Stimulated activated CD8-positive, alpha-beta memory T cell treated with anti-CD3 and anti-CD28 coated beads, Interleukin-7, amount 100 ng/mL, for 48 hours (primary cell): ENCODE measurements at places on chromosomes 3 and 15.
A peak's percentile ranks its signal among the peaks of the same experiment; 100 is the strongest.

DNA sequence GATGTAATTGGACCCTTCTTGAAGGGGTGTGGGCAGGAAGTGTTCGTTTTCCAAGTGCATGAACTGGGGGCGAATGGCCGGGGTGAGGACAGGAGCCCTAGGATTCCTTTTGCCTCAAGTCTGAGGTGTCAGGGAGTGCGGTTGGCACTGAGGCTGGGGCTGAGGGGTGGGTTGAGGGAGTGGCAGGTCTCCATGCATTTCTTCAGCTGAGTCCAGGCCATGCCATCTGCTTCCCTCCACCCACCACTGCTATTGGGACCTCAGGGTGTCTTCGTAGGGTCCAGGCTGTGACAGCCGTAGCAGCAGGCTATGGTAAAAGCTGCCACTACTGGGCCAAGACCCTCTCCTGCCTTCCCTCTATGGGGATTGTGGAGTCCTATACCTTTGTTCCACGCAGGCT is 25.6 kb upstream of the TSPAN3 start:
- DNase-seq = no peak

GRCh38 chr3:138724443-138724842 is 110.3 kb downstream of the PIK3CB start:
- no peak for DNase-seq

DNA sequence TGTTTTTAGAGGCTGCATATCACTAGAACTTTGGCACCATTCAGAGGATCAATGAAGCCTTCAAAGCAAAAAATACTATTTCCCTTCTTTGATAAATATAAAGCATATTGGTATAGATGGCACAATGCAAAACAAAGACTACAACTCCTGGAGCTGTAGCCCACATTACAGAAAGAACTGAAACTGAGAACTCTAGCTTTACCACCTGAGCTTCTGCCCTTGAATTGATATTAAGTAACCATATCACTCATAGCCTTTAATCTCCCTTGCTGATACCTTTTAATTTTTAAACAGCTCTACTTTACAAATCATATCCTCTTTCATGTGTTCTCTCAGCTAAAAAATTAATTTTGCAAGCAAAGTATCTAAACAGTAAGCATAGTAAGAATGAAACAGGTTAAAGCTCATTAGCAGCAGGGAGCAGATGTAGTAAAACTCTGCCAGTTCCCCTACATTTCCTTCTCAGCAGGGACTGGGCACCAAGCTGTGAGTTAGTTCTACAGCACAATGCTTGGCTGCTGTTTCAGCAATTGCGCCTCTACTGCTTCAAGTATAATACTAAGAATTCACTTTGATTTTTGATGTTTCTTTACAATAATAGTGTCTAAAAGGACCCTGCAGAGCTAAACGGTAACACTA is 97.9 kb upstream of the NANOGP8 start:
- DNase-seq = no peak

DNA sequence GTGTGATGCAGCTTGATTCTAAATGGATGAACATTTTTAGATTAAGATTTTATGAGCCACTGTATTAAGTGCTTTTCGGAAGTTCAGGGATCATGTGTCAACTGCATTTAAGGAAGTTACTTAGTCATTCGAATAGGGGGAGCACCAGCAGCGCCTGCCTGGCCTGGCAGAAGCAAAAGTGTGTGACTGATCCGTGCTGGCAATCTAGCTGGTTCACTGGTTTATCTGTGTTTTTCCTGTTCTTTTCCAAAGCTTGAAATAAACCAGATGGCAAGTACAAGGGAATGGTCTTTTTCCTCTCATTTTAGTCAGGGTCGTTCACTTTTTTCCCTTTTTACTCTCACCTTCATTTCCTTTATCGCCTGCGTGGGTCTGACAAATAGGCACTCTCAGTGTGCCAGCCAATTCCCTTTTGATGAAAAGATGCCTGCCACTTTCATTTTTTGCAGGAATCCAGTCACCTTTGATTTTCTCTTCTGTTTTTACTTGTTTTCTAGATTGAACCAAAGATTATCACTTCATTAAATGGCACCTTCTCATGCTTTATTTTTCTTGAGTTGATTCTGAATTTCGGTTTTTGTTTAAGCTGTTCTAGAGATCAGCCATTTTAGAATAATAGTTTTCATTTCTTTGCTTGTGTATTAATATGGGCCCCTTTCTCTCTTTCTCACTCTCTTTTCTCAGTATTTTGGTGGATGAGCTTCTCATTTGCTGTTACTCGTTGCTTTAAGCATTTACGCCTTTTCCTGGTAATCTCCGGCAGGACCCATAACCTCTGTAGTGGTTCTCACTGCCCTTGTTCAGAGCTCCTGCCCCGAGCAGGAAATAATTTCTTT is 2.8 kb downstream of the ABHD2 start:
- DNase-seq = no peak

GRCh38 chr15:77025941-77026411 is 31.1 kb downstream of the PSTPIP1 start:
- DNase-seq = no peak

DNA sequence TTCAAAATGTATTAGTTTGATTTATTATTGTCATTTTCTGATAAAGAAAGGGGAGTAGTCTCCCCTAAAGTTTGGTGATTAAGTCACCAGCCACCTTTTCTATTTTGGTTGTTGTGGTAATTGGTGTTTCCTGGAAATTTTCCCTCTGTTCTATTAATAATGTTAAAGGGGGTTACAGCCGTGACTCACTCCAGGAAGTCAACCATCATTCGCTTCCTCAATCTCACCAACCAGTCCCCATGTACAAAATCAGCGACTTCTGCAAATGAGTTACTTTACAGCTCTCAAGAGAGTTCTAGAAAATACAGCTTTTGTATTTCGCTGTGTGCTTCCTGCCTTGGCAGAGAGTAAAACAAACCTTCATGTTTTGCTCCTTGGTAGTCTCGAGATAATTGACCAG is 285.1 kb downstream of the LPP start:
- peak; percentile 10 for DNase-seq

DNA sequence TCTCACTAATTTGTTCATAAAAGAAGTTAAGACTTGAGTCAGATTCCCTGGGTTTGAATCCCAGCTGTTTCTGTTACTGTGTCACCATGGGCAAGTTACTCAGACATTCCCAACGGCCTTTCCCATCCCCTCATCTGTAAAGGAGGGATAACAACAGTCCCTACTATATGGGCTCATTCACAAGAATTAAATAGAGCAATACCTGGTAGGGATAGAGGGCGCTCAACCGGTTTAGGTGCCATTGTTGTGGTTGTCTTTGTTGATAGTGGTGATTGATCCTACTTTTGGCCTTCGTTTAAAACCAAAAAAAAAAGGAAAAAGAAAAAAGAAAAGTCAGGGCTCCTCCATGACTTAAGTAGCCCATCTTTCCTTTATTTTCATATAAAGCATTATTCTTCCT is 563.1 kb downstream of the GRM7 start:
- DNase-seq = no peak

DNA sequence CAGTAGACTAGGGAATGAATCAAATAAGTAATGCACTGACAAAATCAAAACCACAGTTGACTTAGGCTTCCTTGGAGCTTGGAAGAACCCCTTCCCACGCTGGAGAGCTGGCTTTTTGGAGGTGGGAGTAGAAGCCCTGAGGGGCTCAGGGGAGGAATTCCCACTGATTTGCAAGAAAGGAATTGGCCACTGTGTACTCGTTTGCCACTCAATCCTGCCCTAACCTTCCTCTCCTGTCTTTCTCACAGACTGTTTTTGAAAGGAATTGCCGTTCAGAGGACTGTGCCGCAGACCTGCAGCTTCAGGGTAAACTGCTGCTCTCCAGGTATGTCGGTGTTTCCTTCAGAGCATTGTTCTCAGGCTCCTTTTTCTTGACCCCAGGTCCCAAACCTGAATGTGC is 208.2 kb upstream of the CTDSPL start:
- DNase-seq = no peak

DNA sequence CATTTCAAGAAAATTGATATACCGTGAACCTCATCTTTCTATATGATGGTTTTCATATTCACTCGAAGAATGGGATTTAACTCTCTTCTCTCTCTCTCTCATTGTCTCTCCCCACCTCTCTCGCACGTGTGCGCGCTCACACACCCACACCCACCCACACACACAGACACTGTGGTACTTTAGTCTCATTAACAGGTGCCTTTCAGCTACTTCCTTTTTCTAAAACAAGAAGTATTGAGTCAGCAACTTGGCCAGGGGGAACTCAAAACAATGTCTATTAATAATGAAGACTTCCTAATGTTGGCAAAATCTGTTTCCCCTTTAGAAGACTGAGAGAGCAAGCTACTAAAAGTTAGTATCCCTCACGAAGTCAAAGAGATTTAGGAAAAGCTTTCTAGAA is 150.7 kb downstream of the TMCO5A start:
- no peak for DNase-seq

- no peak for DNase-seq
These were observed 101.0 kb upstream of the CPNE4 start for GRCh38 chr3:132135628-132136333.

DNA sequence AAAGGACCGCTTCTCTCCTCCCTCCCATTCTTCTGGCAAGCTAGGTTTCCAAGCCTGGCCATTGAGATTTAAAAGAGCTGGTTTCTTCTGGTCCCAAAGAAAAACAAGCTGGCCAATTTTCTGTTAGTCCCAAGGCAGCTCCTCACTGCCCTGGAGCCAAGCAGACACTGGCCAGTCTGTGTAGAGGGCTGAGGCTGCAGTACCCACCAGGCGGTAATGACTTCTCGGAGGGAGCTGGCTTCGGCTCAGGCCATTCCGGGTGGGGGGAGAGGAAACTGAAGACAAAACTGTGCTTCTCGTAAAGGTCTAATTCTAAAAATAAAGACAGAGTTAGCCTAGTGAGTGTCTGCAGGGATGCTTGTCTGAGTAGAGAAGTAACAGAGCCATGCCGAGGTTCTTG is 78.5 kb upstream of the SMAD3 start:
- no peak for DNase-seq

DNA sequence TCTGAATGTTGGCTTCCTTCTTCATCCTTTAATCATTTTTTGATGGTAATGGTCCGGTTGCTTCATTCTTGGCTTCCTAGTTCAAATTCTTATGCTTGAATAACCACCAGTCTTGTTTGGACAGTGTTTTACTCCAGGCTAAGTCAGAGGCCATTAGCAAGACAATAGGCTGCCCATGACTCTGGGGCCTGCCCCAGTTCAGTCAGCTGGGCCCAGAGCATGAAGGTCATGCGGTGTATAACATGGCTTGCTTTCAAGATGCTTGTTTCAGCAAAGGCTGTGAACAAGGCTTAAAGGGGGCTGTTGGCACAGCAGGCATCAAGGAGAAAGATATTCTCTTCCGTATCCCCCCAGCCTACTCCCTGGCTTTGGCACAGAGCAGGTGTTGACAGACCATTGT is 13.7 kb downstream of the TM4SF18 start:
- no peak for DNase-seq

- no peak for DNase-seq
These were observed 10.1 kb upstream of the RBM5 start for GRCh38 chr3:50078622-50079021.

DNA sequence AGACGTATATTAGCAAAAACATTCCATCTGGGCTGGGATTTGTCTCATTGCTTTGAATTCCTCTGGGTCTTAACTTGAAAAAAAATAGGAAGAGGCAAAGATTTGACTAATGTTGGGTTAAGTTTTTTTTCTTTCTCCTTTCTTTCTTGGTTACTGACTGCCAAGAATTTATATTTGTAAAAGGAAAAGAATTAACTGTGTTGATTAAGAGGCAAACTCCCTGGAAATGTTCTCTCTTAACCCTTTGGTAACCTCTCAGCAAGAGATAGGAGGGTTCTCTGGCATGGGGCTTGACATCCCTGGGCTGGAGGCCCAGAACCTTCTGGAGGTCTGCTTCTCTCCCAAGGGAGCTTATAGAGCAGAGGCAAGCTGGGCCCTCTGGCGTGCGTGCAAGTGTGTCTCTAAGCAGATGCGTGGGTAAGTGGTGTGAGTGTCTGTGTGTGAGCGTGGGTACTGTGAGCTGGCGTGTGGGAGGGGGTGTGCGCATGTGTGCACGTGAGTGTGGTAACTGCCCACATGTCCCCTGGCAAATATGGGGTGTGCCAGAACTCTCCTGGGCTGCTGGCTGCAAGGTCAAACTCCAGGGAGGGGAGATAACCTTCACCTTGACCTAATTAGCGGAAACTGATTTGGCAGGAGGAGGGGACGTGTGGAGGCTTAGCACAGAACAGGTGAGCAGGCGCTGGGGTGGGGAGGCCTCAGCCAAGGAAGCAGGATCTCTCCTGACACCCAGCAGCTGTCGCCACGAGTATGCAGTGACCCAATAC is 49.4 kb upstream of the MAGEF1 start:
- no peak for DNase-seq

GRCh38 chr3:169237201-169237600 is 426.3 kb downstream of the MECOM start:
- no peak for DNase-seq

DNA sequence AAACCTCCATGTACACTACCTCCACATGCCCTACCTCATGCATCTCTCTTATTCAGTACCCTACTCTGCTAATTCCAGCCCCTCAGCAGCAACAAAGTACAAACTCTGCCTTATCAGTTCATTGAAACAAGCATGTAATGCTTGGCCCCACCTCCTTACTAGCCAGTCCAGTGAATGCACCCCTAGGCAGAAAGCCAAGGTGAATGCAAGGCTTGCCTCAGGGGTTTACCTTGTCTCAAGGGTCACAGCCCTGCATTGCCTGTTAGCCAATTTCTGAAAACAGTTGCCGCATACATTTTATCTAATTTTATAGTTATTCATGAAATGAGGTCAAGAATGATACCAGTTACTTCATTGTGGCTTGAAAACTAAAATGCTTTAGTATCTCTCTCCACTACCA is 576.4 kb downstream of the FHIT start:
- no peak for DNase-seq

DNA sequence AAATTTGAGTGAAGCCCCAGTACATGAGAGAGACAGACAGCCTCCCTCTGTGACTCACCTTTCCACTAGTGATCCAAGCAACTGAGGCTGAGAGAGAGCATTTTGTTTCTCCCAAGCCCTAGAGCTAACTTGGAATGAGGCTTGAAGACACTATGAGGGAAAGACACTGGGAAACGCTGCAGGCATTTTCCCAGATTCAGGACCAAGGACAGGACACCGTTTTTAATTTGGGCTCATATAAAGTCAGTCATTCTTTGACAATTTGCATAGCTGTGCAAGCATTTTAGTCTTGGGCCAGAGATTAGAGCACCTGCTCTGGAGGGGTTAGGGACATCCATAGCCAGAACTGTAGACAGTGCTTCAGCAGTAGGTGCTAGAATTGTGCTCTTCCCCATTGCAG is 249.0 kb downstream of the AGBL1 start:
- DNase-seq = no peak

DNA sequence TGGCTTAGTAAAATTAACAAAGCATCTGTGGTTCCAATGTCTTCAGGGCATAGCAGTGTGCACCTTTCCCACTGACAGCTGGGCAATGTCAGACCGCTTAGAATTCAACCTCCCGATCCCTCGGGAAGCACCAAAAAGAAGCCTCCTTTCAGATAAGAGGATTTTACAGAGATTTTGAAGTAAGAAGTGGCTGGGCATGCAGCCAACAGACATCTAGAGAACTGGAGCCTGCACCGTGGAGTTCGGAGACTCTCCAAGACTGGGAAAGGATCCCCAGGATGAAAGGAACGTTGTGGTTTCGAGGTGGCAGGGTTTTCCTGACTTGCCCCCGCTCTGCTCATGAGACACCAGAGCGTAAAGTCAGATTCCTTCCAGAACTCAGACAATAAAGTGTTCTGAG is 5.3 kb downstream of the FAM174B start:
- DNase-seq = no peak

- no peak for DNase-seq
These were observed 2.8 kb downstream of the CLSTN2 start for GRCh38 chr3:139937674-139938279.
